ENCODE measurements at places on chromosomes 7 and 10.

GRCh38 chr10:82922755-82923154, 1047.8 kb downstream of the NRG3 start:
- no peak for DNase-seq

DNA sequence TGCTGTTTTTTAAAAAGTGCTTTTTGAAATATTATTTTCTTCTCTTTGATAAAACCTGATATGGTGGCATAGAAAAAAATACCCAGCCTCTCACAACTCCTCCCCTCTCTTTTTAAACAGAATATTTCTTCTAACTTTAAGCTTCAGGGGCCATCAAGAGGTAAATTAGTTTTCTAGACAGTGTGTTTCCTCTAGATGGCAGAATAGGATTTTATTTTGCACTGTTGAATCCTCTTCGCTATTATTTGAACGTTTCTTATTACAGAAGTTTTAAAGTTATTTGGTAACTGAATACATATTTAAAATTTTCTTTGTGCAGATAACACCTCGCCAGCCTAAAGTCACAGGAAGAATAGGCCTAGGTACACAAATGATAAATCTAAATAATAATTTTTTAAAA, 30.3 kb downstream of the ARL5B start:
- peak; percentile 52 for DNase-seq

DNA sequence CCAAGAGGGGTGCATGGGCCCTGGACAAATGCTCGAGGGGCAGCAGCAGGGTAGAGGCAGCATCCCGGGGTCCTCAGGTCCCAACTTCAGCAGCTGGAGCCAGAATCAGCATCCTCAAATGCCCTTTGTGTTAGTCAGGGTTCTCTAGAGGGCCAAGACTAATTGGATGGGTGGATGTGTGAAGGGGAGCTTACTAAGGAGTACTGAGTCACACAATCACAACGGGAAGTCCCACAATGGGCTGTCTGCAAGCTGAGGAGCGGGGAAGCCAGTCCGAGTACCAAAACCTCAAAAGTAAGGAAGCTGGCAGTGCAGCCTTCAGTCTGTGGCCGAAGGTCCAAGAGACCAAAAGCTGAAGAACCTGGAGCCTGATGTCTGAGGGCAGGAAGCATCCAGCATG, 162.9 kb upstream of the TCERG1L start:
- DNase-seq: no peak

- no peak for DNase-seq
Measured at GRCh38 chr7:1979591-1980560, 252.9 kb downstream of the MAD1L1 start.

GRCh38 chr7:64873155-64873500, 29.9 kb upstream of the ZNF273 start:
- no peak for DNase-seq

- DNase-seq: no peak
Measured at GRCh38 chr10:101379663-101380352, 25.8 kb downstream of the BTRC start.

DNA sequence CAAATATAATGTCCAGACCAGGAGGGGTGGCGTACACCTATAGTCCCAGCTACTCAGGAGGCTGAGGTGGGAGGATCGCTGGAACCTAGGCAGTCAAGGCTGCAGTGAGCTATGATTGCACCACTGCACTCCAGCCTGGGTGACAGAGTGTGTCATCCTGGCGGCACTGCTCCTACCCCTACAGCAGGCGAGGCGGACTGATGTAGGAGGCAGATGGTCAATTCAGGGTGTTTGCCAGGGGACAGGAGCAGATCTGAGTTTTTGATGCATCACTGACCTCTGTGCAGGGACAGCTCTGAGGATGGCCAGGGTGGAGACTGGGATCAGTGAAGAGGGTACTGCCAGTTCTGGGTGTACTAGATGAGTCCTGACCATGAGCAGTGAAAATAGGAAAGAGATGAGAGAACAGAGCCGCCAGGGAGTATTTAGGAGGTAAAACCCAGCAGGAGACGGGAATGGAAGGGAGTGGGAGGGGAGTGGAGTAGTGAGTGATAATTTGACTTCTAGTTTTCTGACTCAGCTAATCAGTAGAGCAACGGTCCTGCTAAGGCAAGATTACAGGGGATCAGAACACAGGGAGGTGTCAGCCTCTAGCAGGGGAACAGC, 75.3 kb downstream of the HIP1 start:
- no peak for DNase-seq

- no peak for DNase-seq
Measured at GRCh38 chr10:7610026-7610425, 56.7 kb downstream of the ITIH5 start.

DNA sequence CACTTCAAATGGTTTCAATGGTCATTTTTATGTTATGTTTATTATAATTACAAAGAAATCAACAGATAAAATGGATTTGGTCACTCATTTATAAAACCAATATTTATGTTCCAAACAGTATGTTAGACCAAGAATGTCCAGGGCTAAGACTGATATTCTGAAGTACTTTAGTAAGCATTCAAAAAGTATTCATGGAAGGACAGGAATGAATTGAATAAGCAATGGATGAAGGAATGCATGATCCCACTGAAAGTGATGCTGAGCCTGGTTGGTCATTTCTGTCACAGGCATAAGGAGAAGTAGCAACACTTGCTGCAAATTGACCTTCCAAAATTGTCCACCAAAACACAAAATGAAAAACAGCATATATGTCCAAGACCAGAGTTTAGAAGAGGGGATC, 189.0 kb upstream of the CELF2 start:
- DNase-seq: no peak

Data from renal cortical epithelial cell (primary cell).